Effector memory CD8-positive, alpha-beta T cell (primary cell): ENCODE measurements at places on chromosomes 11 and 22.

GRCh38 chr22:35625763-35626432 lies 8.8 kb upstream of the MB start:
- DNase-seq: no peak

GRCh38 chr11:110829873-110830272 lies 117.6 kb upstream of the ARHGAP20 start:
- DNase-seq: no peak

GRCh38 chr11:110433393-110434333 lies 3.9 kb downstream of the FDX1 start:
- no peak for DNase-seq

GRCh38 chr11:36218283-36218921 lies 70.8 kb downstream of the COMMD9 start:
- DNase-seq: no peak

DNA sequence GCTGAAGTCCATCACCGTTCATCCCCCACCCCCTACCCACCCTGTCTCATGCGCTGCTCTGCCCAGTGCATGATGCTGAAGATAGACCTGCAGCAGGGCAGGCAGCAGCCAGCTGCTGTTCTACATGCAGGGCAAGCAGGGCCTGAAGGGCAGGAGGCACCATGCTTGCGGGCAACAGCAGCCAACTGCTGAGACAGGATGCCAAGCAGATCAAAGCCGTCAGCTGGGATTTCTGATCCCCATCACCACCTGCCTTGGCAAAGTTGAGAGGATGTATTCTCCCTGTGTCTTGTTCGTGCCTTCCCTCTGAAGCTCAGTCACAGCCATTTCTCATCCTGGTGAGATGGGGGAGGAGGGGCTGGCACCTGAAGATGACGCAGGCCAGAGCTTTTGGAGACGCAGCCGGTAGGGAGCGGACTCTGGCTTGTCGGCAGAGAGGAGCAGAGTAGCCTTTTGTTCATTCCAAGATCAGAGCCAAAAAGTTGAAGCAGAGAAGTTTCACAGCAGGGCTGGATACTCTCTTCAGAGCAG lies 227.0 kb downstream of the GRIK4 start:
- no peak for DNase-seq

DNA sequence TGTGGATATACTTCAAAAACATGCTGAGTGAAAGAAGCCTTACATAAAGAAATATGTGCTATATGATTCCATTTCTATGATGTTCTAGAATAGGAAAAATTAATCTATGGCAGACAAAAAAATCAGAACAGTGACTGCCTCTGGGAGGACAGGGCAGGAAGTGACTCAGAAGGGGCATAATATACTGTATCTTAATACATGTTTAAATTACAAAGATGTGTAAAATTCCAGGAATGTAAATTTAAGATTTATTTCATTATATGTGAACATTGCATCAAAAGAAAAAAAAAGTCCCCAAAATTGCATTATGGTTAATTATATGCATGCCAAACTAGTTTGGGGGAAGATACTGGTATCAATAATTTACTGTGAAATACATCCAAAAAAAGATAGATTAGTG lies 32.2 kb downstream of the SBF2 start:
- DNase-seq: no peak

DNA sequence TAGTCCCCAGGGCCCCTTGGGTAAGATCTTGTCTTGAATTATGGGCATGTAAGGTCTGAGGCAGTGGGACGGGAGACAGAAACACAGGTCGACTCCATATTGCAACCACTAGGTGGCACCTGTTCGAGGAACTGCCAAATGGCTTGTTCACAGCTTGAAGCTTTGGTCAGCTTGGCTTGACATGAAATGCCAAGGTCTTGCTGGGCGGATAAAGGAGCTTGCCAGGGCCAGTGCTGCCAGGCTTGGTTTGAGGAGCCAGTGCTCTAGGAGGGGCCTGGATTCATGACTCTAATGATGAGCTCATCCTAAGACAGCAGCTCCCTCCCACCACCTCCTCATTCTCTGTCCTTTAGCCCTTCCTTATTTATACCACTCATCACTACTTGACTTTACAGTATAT lies 11.9 kb upstream of the NRIP3 start:
- DNase-seq: peak; percentile 50

GRCh38 chr22:35330258-35330861 lies 30.7 kb downstream of the TOM1 start:
- DNase-seq: peak; percentile 20

DNA sequence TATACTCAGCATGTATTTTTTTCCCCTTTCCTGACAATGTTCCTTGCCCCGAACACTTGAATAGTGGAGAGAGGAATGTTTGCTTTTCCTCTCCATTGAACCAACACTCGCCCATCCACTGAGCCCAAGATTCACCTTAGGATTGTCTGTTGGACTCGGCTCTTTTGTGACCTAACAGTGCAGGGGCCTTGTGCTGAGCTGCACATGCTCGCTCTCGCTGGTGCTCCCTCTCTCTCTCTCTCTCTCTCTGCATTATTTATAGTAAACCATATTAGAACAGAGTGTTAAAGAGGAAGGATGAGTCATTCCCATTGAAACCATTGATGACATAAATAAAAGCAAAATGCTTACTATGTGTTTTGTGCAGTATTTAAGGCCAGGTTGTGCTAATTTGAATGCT lies 20.7 kb downstream of the ZBTB16 start:
- DNase-seq: no peak

GRCh38 chr11:287821-288477 lies 977 bp upstream of the PGGHG start:
- no peak for DNase-seq

GRCh38 chr22:35862697-35863096 lies 145.0 kb downstream of the APOL5 start:
- no peak for DNase-seq

DNA sequence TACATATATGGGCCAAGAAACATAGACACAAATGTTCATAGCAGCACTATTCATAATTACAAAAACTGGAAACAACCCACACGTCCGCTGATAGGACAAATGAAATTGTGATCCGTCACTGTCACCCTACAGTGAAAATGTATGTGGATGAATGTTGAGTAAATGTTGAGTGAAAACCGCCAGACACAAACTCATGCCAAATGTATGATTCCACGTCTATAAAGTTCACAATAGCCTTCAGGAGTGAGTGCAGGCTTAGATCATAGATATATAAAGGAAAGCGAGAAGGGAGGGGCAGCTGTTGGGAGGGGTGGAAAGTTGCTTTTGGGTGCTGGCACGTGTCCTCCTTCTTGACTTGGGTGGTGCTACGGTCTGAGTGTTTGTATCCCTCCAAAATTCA lies 33.6 kb downstream of the DBX1 start:
- DNase-seq: no peak

- no peak for DNase-seq
Observed at GRCh38 chr11:119251114-119251513, 45.0 kb downstream of the CBL start.

DNA sequence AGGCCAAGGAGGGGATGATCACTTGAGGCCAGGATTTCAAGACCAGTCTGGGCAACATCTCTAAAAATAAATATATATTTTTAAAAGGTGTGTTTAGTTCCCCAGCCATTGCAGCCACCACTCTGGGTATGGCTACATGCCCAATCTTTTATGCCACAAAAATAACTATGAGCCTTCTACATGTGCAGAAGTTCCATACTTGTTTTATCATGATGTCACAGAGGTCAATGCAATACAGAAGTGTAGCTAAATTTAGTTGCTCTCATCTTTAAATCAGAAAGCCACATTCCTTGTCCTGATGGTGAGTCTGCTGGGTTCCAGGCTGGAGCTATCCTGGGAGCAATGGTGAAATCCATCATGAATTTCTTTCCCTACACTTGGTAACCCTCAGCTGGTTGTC lies 436.3 kb downstream of the DYNC2H1 start:
- no peak for DNase-seq

DNA sequence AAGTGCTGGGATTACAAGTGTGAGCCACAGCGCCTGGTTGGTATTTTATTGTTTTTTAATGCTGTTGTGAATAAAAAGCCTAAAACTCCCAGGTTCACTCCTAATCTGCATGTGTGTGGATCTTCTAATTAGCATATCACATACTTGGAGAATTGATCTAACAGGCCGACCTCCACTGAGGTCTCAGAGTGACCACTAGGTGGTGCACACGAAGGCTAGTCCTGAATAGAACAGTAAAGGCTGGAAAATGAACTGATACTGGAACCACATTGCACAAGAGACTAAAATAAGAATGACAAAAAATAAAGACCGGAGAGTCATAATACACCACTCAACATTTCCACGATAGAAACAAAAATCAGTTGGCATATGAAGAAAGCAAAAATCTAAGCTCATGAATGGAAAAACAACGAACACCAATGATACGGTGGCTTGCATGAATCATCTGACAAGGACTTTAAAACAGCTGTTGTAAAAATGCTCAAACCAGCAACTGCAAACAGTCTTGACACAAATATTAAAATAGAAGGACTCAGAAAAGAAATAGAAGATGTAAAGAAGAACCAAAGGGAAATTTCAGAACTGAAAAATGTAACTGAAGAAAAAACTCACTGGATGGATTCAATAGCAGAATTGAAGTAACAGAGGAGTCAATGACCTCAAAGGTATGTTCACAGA lies 19.2 kb downstream of the PIM3 start:
- no peak for DNase-seq

- DNase-seq: no peak
Observed at GRCh38 chr11:96098511-96099241, 174.8 kb upstream of the MTMR2 start.

DNA sequence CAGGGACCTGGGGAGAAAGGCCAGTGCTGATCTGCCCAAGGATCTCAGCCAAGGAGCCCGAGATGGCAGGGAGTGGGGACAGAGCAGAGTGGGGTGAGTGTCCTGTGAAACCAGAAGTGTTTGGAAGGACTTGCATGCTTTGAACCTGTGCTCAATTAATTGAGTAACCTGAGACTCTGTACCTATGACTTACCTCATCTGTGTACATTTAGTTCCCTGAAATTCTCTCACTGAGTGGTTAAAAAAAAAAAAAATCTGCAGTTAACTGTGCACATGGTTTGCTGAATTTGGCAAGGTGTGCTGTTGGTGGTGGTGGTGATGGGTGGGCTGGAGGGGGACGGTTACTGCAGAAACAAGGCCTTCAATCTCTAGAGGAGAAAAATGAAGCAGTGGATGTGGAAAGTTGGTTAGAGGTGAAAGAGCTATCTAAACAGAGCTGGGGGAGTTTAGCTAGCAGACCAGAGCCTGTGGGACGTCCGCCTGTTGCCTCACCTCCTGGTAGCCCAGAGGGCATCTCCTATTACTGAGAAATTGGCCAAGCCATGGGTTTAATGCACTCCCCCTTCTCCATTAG lies 8.3 kb upstream of the SORL1-AS1 start:
- no peak for DNase-seq

- DNase-seq: no peak
Observed at GRCh38 chr22:48579043-48579927, 1248.4 kb downstream of the BRD1 start.

- no peak for DNase-seq
Observed at GRCh38 chr11:130318031-130318673, 3.4 kb upstream of the ZBTB44 start.

DNA sequence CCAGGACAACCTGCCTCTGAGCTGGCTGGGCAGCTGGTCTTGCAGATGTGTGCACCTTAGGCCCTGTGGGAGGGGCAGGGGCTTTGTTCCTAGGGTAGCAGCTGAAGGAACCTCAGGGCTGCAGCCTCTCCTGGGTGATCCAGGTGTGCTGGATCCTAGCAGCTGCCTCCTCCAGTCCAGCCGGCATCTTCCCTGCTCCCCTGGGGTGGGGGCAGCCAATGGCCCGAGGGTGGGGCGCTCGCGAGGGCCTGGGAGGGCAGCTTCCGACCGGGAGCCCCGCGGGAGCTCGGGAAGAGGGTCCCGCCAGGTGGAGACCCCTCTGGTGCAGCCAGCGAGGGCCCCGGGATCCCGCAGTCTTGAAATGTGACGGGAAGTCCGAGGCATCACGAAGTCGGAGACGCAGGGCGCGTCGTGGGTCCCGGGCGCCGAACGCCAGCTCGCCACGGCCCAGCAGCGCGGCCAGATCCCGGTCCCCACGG lies 1.7 kb downstream of the IFITM1 start:
- no peak for DNase-seq

- DNase-seq: no peak
Observed at GRCh38 chr11:118175993-118176777, at the start of gene SCN2B. TSS of gene SCN2B (minus strand) at chr11:118176639. CDS start at chr11:118176431, 208 bp downstream.

GRCh38 chr11:119617340-119617713 lies 111.7 kb downstream of the NECTIN1 start:
- no peak for DNase-seq

- DNase-seq: no peak
Observed at GRCh38 chr22:26725012-26725676, 67.8 kb downstream of the MIAT start.

- DNase-seq: no peak
Observed at GRCh38 chr11:95066716-95067038, at the start of gene SRSF8. TSS of gene SRSF8 (plus strand) at chr11:95066919. CDS start at chr11:95067227, 308 bp downstream.

DNA sequence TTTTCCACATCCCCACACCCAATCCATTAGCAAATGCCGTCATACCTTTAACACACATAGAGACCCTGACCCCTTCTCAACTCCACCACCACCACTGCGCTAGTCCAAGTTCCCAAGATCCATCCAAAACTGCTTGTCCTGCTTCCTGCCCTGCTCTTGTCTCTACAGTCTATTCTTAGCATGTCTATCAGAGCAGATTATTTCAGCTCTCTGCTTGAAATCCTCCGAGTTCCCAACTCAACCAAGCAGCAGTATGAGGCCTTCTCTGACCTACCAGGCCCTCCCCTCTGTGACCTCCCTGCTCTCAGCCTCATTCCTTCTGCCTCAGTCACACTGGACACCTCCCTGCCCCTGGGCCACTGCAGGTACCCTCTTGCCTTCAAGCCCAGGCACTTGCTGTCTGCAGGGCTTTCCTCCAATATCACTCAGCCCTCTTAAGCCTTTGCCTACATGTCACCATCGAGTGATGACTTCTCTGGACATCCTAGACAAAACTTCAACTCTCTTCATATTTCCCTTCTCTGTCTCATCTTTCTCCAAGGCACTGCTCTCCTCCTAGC lies 134.6 kb downstream of the SPATA19 start:
- no peak for DNase-seq

DNA sequence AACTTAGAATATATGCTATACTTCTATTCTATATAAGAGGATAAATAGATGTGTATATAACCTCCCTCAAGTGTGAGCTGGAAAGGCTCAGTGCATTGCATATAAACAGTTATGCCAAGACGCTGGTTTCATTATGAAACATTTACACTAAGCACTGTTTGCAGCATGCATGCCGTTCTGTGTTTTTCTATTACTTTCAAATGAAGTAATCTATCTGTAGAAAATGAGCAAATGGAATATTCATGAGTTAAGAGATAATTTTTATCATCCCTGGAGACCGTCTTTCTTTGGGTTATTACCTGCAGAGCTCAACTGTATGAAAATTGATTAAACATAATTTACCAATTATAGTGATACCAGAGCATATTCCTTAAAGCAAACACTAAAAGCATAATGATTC lies 925.7 kb upstream of the CCDC90B start:
- no peak for DNase-seq

GRCh38 chr11:62540804-62541701 lies 5.6 kb downstream of the AHNAK start:
- no peak for DNase-seq

- no peak for DNase-seq
Observed at GRCh38 chr11:59191095-59191494, 19.2 kb downstream of the DTX4 start.
